GM20000 (cell line): ENCODE measurements at places on chromosomes 16 and 17.

- DNase-seq = no peak
These were observed 150.1 kb downstream of the IRF8 start for GRCh38 chr16:86048882-86049585.

GRCh38 chr17:29376667-29377270 lies 13.4 kb upstream of the TAOK1 start:
- DNase-seq = no peak

GRCh38 chr17:37698911-37699255 lies 46.0 kb downstream of the HNF1B start:
- DNase-seq = no peak

DNA sequence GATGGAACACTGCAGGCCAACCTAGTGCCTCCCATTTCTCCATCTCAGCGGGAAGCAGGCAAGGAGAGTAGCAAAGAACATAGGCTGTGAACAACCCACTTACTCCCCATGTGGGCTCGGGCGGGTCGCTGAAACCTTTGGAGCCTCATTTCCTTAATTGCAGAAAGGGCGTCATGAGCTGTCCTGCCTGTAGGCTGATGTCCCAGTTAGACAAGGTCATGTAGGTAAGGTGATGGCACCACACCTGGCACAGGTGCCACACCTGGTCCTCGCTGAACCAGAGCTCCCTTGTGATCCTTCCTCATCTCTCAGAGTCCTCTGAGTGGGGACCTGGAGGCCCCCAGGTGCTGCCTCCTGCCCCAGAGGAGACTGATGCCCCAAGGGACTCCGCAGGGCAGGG lies 22.9 kb downstream of the ABCC3 start:
- DNase-seq = no peak

- no peak for DNase-seq
These were observed 96.3 kb upstream of the ZNF469 start for GRCh38 chr16:88286301-88286923.

GRCh38 chr17:20092973-20093626 lies 83.9 kb downstream of the SPECC1 start:
- no peak for DNase-seq

DNA sequence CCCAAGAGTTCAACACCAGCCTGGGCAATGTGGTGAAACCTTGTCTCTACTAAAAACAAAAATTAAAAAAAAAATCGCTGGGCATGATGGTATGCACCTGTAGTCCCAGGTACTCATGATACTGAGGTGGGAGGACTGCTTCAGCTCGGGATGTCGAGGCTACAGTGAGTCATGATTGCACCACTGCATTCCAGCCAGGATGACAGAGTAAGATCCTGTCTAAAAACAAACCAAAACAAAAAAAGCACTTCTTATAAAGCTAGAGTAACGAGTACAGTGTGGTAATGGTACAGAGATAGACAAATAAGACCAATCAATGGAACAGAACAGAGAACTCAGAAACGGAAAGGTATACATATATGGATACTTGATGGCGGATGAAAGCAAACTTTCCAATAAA lies 4.4 kb downstream of the NSMCE1 start:
- DNase-seq = no peak

DNA sequence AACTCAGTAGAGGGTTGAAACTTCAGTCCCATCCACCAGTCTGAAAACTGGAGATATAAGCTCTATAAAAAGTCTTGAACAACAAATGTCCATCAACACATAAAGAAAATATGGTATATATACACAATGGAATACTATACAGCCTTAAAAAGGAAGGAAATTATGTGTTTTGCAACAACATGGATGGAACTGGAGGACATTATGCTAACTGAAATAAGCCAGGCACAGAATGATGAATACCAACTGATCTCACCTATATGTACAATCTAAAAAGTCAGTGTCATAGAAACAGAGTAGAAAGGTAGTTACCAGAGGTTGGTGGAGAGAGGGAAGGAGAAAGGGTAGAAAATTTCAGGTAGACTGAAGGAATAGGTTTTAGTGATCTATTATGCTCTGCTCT lies 438.1 kb downstream of the CA10 start:
- DNase-seq = no peak

- peak; percentile 10 for DNase-seq
These were observed 236.7 kb upstream of the GOT2 start for GRCh38 chr16:58970775-58971174.

DNA sequence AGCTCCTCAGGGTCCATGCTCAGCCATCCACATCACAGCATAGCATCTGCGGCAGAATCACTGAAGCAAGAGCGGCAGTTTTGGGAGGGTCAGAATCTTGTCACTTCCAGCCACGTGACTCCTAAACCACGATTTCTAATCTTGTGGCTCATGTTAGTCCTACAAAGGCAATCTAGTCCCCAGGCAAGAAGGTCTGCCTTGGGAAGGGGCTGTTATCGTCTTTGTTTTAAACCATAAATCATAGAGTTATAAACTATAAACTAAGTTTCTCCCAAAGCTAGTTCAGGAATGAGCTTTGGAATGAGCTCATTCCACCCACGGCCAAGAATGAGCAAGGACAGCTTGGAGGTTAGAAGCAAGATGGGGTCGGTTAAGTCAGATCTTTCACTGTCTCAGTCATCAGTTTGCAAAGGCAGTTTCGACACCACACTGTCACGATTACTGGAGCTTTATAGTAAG lies 20.8 kb upstream of the DNAH17 start:
- no peak for DNase-seq

DNA sequence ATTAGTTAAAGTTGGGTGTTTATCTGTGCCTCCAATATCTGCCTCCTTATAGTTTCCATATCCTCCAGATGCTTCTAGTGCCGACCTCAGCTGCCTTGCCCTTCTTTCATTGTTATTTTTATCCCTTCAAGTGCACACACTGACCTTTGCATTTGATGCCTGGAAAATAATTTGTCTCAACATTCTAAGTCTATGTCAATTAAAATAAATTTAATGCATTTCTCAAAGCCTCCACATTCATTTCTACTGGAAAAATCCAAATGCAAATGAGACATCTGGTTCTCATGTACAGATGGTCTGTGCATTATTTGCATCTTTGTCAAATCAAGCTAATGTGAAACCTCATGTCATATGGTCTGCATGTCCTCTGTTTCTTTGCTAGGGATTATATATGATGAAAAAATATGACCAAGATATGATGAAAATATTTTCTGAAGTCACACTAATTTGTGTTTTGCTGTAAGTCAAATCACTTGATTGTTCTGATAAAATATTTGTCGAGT lies 61.4 kb downstream of the TMEM100 start:
- DNase-seq = no peak

GRCh38 chr17:49117587-49118230 lies 14.9 kb upstream of the B4GALNT2 start:
- no peak for DNase-seq

- DNase-seq = no peak
These were observed 24.7 kb downstream of the KDM8 start for GRCh38 chr16:27228045-27228444.
